ENCODE measurements at places on chromosomes 11 and 22. TPM values are rescaled to one million over a fixed set of nuclear protein-coding genes. Genes with fewer than 3 reads are reported as not detected.

Gene IGSF22
- total RNA-seq: 0.19 TPM

DNA sequence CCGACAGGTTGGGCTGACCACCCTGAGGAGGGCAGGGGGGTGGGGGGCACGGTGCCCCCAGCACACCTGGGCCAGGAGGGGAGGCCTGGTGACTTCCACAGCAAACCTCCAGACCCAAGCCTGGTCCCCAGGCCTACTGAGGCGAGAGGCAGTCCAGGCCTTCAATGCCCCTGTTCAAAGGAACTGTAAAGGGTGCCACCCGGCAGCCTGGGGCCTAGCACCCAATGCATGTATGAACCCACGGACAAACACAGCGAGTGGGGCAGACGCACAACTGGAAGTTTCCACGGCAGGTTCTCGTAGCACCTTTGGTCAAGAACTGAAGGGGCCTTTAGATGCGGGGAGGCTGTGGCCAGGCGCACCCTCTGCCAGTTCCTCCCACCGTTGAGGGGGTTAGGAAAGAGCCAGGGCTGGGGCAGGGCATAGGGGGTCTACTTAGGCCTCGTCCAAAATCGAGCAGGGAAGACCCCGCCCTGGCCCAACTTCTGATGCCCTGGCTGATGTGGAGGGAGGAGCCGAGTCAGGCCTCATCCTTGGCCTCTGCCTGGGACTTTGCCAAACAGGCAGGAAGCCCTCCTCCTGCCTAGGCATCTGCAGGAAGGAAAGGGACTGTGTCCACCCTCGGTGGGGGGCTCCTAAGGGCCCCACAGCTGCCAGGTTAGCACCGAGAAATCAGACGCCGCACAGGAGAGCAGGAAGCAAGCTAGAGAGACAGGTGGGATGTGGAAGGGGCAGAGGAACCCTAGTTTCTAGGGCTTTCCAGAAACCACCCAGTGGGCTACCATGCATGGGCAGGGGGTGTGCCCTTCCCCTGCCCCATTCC is 6.6 kb downstream of the CBX6 start:
- H3K27me3 ChIP-seq: peaks cover 5% of the 10 kb centered on the region
- no peaks in the 10 kb centered on the region for H3K36me3 ChIP-seq
- no peak overlapping the region for H3K27ac ChIP-seq
- peaks cover 36% of the 10 kb centered on the region for H3K4me1 ChIP-seq
- peak overlapping the region; percentile 15 for H3K4me3 ChIP-seq

DNA sequence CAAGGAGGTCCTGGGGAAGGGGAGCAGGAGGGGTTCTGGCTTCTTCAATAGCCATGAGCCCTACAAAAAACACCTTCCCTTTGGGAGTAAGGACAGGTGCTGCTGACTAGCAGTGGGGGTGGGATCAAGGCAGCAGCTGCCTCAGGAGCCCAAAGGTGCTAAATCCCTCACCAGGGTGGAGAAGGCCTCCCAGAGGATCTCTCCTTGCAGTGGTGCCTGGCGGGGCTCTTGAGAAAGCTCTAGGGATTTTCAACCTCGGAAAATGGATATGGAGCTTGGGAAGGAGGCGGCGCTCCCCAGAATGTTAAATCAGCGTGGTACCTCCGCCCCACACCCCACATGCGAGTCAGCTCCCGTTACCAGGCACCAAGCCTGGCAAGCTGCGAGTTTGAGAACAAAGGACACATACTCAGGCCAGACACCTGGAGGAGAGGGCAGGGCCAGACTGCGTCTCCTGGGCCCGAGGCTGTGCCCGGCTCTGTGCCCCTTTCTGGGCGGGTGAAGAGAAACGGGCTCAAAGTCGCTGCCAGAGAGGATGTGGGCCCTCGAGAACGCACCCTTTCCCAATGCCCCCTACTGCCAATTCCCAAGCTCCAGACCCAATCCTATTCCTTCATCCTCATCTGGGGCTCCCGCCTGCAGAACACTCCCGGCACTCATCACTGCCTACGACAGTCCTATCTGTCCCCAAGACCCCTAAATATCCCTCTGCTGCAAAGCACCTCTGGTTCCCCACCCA is 139.0 kb downstream of the BRD1 start:
- no peaks in the 10 kb centered on the region for H3K4me1 ChIP-seq
- H3K27me3 ChIP-seq: peaks cover 13% of the 10 kb centered on the region
- no peak for DNase-seq

Gene DRAP1
- total RNA-seq: 101 TPM

DNA sequence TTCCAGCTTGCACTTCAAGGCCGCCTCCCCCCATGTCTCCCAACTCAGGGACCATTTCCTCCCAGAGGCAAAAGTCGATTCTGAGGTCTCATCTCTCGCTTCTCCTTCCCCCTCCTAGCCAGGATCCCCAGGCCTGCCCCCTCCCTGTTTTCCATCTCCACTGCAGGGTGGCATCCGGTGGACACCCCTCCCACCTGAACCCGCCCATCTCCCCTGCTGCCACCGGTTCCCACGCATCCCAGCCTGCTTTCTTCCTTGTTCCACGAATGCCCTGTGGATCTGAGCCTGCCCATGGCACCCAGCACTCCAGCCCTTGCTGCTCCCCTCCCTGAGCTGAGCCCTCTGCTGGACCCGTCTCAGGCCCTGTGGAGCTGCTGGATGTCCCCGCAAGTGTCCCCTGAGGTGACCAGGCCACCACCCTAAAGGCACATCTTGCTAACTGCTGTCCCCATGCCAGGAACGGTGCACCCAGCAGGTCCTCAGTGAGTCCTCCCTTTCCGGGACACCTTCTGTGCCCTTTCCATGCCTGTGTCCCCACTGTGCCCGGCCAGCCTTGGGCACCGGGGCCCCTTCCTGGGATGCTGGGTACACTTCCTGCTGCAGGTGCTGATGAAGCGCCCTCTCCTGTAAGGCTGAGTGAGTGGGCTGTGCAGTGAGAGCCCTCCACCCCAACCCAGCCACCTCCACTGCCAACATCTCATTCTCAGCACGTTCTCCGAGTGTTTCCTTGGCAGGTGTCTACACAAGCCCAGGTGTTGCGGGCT is 936 bp downstream of the IL17REL start:
- H3K27me3 ChIP-seq: peaks cover 39% of the 10 kb centered on the region
- no peak overlapping the region for H3K4me3 ChIP-seq
- no peaks in the 10 kb centered on the region for H3K36me3 ChIP-seq
- H3K4me1 ChIP-seq: no peaks in the 10 kb centered on the region
- no peak overlapping the region for H3K27ac ChIP-seq
- DNase-seq: no peak

DNA sequence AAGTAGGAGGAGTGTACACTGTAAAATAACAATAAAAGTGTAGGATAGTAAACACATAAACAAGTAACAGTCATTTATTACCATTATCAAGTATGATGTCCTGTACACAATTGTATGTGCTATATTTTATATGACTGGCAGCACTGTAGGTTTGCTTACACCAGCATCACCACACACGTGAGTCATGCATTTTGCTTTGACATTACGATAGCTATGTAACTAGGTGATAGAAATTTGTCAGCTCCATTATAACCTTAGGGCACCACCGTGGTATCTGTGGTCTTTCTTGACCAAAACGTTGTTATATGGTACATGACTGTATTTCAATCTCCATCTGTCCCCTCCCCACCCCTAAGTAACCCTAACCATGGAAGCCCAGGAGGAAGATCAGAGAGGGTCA is 1.1 kb downstream of the DNAL4 start:
- H3K4me1 ChIP-seq: peaks cover 13% of the 10 kb centered on the region
- peak overlapping the region; percentile 95 for H3K4me3 ChIP-seq
- peaks cover 32% of the 10 kb centered on the region for H3K27me3 ChIP-seq
- no peaks in the 10 kb centered on the region for H3K36me3 ChIP-seq

- no peaks in the 10 kb centered on the region for H3K36me3 ChIP-seq
- peaks cover 6% of the 10 kb centered on the region for H3K4me1 ChIP-seq
- DNase-seq: no peak
These were observed 1.7 kb downstream of the PTPN5 start for GRCh38 chr11:18789942-18790341.

GRCh38 chr11:63779039-63779438 is 10.5 kb upstream of the ZFTA start:
- no peak overlapping the region for H3K27ac ChIP-seq
- no peak overlapping the region for H3K4me3 ChIP-seq
- DNase-seq: no peak
- no peaks in the 10 kb centered on the region for H3K4me1 ChIP-seq
- no peaks in the 10 kb centered on the region for H3K27me3 ChIP-seq

- peak overlapping the region; percentile 67 for H3K4me3 ChIP-seq
- H3K27me3 ChIP-seq: peaks cover 78% of the 10 kb centered on the region
- H3K36me3 ChIP-seq: peaks cover 3% of the 10 kb centered on the region
- DNase-seq: peak; percentile 35
- H3K4me1 ChIP-seq: peaks cover 25% of the 10 kb centered on the region
These were observed 2.3 kb upstream of the TYMP start for GRCh38 chr22:50531962-50532674.

GRCh38 chr11:119409731-119410130 is 13.2 kb downstream of the THY1 start:
- no peak overlapping the region for H3K4me3 ChIP-seq
- no peaks in the 10 kb centered on the region for H3K36me3 ChIP-seq
- peaks cover 4% of the 10 kb centered on the region for H3K27me3 ChIP-seq
- H3K27ac ChIP-seq: no peak overlapping the region
- DNase-seq: no peak

GRCh38 chr11:10762913-10763421 is 11.9 kb downstream of the CTR9 start:
- peaks cover 15% of the 10 kb centered on the region for H3K36me3 ChIP-seq
- H3K27ac ChIP-seq: no peak overlapping the region
- no peaks in the 10 kb centered on the region for H3K4me1 ChIP-seq
- H3K27me3 ChIP-seq: no peaks in the 10 kb centered on the region

Gene C1QTNF4
- 18.9 TPM for total RNA-seq

Gene SDF2L1
- total RNA-seq: 33.8 TPM

GRCh38 chr22:50546326-50547262 is 895 bp downstream of the KLHDC7B start:
- H3K27ac ChIP-seq: no peak overlapping the region
- H3K4me3 ChIP-seq: no peak overlapping the region
- DNase-seq: no peak
- H3K4me1 ChIP-seq: no peaks in the 10 kb centered on the region

Gene KRTAP5-8
- total RNA-seq: not detected

- H3K27me3 ChIP-seq: peaks cover 8% of the 10 kb centered on the region
- H3K27ac ChIP-seq: no peak overlapping the region
- no peak overlapping the region for H3K4me3 ChIP-seq
- DNase-seq: no peak
- H3K4me1 ChIP-seq: peaks cover 15% of the 10 kb centered on the region
These were observed 14.4 kb downstream of the OVCH2 start for GRCh38 chr11:7691759-7692350.

Gene FGF4
- total RNA-seq: not detected

DNA sequence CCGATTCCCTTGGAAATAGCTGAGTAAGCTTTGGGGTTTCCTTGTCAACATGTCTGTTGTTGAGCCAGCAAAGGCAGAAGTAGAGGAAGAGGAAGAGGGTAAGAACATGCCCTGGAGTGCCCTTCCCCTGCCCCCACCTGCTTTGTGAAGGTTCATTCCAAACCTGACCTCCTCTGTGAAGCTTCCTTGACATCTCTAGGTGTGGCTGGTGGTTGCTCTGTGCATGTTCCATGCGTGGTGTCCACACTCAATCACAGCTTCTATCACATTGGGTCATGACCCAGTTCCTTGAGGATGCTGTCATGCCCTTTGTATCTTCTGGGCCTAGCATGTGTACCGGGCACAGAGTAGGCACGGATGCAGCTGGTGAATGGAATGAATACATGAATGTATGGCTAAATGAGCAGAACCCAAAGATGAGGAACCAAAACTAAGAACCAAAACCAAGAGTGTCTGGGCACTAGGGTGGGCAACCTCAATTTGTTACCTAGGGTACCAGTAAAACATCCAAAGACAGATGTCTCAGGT is 23.7 kb upstream of the FXYD6 start:
- H3K27me3 ChIP-seq: no peaks in the 10 kb centered on the region
- H3K27ac ChIP-seq: no peak overlapping the region
- no peak overlapping the region for H3K4me3 ChIP-seq
- H3K4me1 ChIP-seq: no peaks in the 10 kb centered on the region

- DNase-seq: no peak
- no peak overlapping the region for H3K4me3 ChIP-seq
These were observed 104.4 kb downstream of the MICAL2 start for GRCh38 chr11:12214751-12215150.

Gene VPREB1
- total RNA-seq: not detected

- no peaks in the 10 kb centered on the region for H3K36me3 ChIP-seq
- H3K27me3 ChIP-seq: peaks cover 12% of the 10 kb centered on the region
- H3K27ac ChIP-seq: no peak overlapping the region
- no peak for DNase-seq
- H3K4me3 ChIP-seq: no peak overlapping the region
These were observed 16.2 kb downstream of the CD6 start for GRCh38 chr11:60987577-60988277.

DNA sequence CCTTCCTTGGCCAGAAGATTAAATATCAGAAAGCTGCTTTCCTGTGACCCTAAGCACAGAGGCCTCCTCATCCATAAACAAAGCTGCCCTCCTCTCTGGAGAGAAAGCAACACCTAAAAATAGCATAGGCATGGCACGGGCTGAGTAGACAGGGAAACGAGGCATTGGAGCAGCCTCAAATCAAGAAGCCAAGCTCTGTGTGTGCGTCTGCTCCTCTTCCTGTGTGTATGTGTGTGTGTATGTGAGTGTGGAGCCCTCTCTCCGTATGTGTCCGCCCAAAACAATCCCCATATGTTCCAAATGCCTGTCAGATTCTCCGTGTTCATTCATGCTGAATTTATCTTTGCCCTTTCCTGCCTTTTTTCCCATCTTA is 24.0 kb downstream of the KCNJ5 start:
- peaks cover 9% of the 10 kb centered on the region for H3K27me3 ChIP-seq
- H3K27ac ChIP-seq: no peak overlapping the region
- peaks cover 4% of the 10 kb centered on the region for H3K4me1 ChIP-seq
- DNase-seq: no peak
- H3K36me3 ChIP-seq: no peaks in the 10 kb centered on the region
- H3K4me3 ChIP-seq: no peak overlapping the region

Gene PATZ1
- 105 TPM for total RNA-seq

Gene OR4A16
- total RNA-seq: not detected

DNA sequence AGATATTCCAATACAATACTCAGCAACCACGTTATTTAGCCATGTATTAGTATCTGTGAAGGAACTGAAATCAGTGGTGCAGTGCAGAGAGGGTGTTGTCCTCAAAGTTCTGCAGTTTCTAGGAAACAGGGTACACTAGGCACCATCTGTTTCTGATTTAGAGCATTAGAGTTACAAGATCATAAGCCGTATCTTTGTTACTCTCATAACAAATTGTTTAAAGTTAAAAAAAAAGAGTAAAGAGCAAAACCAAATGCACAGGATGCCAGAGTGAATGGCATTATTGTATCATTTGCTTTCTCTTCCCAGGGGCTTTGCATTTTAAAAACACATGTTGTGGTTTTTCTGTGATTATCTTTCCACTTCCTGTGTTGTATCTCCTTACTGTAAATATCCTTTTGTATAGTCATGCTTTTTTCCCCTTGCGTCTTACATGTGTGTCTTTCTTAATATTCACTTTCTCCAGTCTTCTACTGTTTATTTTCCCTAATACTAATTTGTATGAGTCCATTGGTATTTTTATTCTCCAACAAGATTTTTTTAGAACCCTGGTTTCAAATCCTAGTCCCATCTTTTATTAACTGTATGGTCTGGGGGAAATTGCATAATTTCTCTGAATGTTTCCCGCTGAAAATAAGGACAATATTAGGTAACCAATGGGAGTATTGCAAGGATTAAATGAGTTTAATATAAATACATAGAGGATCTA is 15.2 kb upstream of the NUP160 start:
- H3K27ac ChIP-seq: no peak overlapping the region
- no peak overlapping the region for H3K4me3 ChIP-seq
- no peak for DNase-seq
- no peaks in the 10 kb centered on the region for H3K27me3 ChIP-seq
- no peaks in the 10 kb centered on the region for H3K36me3 ChIP-seq
- peaks cover 18% of the 10 kb centered on the region for H3K4me1 ChIP-seq

- H3K27me3 ChIP-seq: no peaks in the 10 kb centered on the region
- no peaks in the 10 kb centered on the region for H3K36me3 ChIP-seq
- DNase-seq: no peak
- H3K4me3 ChIP-seq: no peak overlapping the region
- peaks cover 17% of the 10 kb centered on the region for H3K4me1 ChIP-seq
These were observed 202.8 kb downstream of the MN1 start for GRCh38 chr22:27598792-27599191.

Gene OR56A1
- 0.14 TPM for total RNA-seq

Measured in neural crest cell (in vitro differentiated cells).